Stimulated activated CD4-positive, alpha-beta T cell treated with anti-CD3 and anti-CD28 coated beads, TNF-alpha, amount 100 ng/mL, for 48 hours (primary cell): ENCODE measurements at places on chromosomes 1 and 21.

- no peak for DNase-seq
Observed at GRCh38 chr21:30962013-30962412, 76.3 kb downstream of the KRTAP19-8 start.

- DNase-seq: no peak
Observed at GRCh38 chr1:2112280-2112701, 62.1 kb downstream of the PRKCZ start.

GRCh38 chr1:14141656-14142055, 441.7 kb downstream of the PRDM2 start:
- no peak for DNase-seq

- no peak for DNase-seq
Observed at GRCh38 chr1:224873434-224874369, 55.8 kb upstream of the DNAH14 start.

DNA sequence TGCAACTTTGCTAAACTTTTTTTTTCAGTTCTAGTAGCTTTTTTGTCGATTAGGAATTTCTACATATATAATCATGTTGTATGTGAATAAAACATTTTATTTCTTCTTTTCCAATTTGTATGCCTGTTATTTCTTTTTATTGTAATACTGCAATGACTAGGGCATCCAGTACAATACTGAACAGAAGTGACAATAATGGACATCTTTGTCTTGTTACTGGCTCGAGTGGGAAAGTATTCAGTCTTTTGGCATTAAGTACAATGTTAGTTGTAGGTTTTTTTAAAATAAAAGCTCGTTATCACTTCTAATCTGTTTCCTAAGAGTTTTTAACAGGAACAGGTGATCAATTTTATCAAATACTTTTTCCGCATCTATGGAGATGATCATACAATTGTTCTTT, 9.8 kb downstream of the STPG1 start:
- DNase-seq: no peak

DNA sequence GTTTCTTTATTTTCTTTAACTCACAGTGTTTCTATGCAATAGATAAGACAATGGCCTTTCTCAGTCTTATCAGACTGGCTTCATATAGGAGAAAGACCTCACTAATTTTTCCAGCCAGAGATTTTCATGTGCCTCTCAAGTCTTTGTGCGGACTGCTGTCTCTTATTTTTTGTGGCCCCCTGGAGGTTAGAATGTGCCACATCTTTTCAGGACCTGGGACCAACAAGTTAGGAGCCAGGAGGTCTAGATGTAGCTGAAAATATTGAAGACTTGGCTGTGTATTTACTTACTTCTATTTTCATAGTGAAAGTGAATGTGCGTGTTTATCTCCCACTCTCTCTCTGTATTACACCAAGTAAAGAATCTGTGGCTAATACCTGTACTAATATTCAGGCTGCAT, 42.1 kb upstream of the CFHR3 start:
- DNase-seq: no peak

DNA sequence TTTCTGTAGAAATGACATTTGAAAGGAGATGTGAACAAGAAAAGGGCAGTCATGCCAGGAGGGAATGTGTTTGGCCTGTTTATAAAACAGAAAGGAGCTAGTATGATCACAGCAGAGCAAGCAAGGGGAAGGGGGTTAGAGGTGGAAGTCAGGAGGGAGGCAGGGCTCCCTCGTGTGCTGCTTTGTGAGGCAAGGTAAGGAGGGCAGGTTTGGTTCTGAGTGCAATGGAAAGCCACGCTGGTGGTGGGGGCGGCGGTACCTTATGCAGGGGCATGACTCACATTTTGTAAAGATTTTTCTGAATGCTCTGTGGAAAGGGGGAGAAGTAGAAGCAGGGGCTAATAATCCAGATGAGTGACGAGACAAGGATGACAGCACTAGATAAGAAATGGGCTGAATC, 197.5 kb upstream of the C8B start:
- no peak for DNase-seq
